Gastroesophageal sphincter (tissue), 4 donors: ENCODE measurements at places on chromosomes 3 and 15. TPM values are rescaled to one million over a fixed set of nuclear protein-coding genes. Genes with fewer than 3 reads are reported as not detected.

UPK1B gene
- total RNA-seq = not detected

MCF2L2 gene
- 4.0 TPM for total RNA-seq

RFTN1 gene
- 30.6 TPM for total RNA-seq

PRR23C gene
- not detected for total RNA-seq

RTP3 gene
- total RNA-seq = not detected

MRPS25 gene
- 26.6 TPM for total RNA-seq

LRRIQ4 gene
- total RNA-seq = not detected

WNT7A gene
- total RNA-seq = not detected

NLGN1 gene
- total RNA-seq = 23.5 TPM

GOLGA8N gene
- total RNA-seq = 17.0 TPM

C3orf70 gene
- total RNA-seq = 35.5 TPM

C15orf62 gene
- 0.16 TPM for total RNA-seq

MYLK gene
- total RNA-seq = 1,558 TPM

DAZL gene
- not detected for total RNA-seq

CLDND1 gene
- total RNA-seq = 117 TPM

HEXA gene
- 68.5 TPM for total RNA-seq

PPP1R14D gene
- not detected for total RNA-seq

UROC1 gene
- not detected for total RNA-seq
